NCI-H1048 (cell line): ENCODE measurements at places on chromosomes 2 and 18.

- DNase-seq = no peak
Measured at GRCh38 chr2:68936889-68937288, 15.8 kb downstream of the GKN2 start.

- no peak for DNase-seq
Measured at GRCh38 chr2:40915651-40916050, 463.8 kb upstream of the SLC8A1 start.

- no peak for DNase-seq
Measured at GRCh38 chr2:187900021-187900420, 345.8 kb upstream of the TFPI start.

DNA sequence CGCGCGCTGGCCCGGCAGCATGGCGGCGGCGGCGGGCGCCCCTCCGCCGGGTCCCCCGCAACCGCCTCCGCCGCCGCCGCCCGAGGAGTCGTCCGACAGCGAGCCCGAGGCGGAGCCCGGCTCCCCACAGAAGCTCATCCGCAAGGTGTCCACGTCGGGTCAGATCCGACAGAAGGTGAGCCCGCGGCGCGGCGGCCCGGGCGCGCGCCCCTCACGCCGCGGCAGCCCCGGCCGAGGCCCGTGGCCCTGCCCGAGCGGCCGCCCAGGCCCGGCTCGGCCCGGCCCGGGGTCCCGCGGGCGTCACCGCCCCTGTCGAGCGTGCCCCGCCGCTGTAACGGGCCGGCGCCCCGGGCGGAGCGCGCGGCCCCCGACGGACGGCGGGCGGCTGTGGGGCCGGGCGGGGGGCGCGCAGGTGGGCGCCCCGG, 218 bp downstream of the DGKD start:
- DNase-seq = no peak

DNA sequence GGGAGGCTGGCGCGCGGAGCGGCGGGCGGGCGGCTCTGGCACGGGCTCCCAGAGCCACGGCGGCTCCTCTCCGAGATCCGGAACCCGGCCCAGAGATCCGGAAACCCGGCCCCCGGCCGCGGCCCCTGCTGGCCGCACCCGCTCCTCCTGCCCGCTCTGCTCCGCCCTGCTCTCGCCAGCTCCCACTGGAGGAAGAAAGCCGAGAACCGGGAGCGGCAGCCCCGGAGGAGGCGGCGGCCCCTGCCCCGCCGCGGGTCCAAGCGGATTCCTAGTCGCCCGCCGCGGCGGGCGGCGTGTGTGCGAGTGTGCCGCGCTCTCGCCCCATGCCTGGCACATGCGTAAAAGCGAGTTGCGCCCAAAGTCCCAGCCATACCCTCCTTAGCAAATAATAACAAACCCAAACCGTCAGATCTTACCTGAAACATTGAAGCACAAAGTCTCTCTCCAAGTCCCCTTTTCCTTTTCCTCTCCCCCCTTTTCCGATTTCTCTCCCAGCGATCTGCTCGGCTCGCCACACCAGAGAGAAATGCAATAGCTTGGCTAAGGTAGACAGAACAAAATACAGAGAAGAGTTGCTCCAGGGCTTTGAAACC, 108.7 kb upstream of the KCTD1 start:
- peak; percentile 13 for DNase-seq

DNA sequence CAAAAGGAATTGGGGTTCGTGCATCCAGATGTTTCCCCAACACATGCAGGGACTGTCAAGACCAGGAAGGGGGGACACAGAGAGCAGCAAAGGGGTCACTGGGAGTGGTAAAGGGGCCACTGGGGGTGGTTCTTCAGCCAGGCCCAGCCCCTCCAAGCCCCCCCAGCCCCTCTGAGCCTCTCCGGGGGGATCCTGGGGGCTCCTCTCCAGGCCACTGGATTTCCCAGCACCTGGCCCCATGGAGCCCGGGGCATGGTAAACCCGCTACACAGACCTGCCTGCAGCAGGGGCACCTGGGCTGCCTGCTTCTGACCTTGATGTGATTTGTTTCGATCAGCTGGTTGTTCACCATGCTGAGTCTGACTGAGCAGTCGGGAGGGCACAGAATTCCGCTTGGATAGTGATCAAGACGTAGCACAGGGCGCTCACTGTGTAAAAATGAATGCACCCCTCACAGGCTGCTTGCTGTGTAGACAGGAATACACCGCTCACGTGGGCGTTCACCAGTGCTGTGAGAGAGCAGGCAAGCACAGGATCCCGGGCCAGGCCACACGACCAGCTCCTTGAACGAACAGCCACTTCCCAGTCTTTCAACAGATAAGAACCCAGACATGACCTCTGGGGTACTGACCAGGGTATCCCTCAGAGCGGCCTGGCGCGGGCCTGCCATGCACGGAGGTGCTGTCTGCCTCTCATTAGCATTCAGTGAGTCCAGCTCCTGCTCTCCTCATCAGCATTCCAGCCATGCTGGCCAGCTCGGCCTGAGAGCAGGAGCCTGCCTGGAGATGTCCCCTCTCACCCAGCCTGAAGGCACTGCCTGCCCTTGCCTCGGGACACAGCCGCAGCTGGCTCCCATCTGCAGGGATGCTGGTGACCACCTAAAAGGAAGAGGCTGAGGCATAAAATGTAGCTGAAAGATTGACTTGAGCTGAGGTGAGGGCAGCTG, 73.3 kb upstream of the OTOS start:
- no peak for DNase-seq

DNA sequence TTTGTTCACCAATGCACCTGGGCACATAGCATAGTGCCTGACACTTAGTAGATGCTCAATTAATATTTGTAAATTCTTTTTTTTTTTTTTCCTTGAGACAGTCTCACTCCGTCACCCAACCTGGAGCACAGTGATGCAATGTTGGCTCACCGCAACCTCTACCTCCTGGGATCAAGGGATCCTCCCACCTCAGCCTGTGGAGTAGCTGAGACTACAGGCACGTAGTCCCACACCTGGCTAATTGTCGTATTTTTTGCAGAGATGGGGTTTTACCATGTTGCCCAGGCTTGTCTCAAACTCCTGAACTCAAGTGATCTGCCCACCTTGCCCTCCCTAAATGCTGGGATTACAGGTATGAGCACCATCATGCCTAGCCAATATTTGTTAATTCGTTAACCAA, 23.2 kb upstream of the LPIN2 start:
- no peak for DNase-seq
